HFFc6 (cell line): ENCODE measurements at places on chromosomes 16 and 17. TPM values are rescaled to one million over a fixed set of nuclear protein-coding genes. Genes with fewer than 3 reads are reported as not detected.
A peak's percentile ranks its signal among the peaks of the same experiment; 100 is the strongest.

- no peak for DNase-seq
Measured at GRCh38 chr16:21256636-21257035, 21.5 kb downstream of the CRYM start.

- peak; percentile 55 for DNase-seq
Measured at GRCh38 chr17:75238684-75239191, 22.7 kb downstream of the GGA3 start.

DNA sequence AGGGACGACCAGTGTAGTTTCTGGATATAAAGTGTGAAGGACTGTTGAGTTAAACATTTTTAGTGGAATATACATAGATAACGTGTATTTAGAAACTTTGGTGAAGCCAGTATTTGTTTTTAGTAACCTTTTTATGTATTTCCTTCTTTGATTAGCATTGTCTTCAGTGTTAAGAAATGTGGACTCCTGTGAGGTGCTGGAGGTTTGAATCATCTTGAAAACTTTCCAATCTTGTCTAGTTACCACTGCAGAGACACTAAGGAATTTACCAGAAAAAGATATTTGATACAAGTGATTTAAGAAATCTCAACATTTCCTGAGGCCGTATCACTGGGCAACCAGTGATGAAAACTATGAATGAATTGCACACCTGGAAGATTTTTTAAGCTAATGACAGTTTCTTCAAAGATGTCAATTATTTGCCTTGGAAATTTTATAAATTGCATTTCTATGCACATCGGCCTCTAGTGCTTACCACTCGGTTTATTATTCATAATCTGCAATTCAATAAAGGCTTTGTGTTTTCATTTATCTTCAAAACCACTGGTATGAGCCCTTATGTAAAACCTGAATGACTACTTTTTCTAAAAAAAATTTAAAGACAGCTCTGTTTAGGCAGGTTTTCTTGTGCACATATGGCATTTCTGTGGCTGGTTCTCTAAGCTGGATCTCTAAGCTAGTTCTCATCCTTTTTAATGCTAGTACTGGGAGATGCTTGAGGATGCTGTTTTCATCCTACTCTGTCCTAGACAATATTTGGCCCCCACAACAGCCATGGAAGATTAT is 31.4 kb upstream of the ADCY7 start:
- DNase-seq, result peak; percentile 47

GRCh38 chr17:33377837-33378595 is 84.9 kb upstream of the ASIC2 start:
- no peak for DNase-seq

- no peak for DNase-seq
Measured at GRCh38 chr17:68290268-68290954, 516 bp downstream of the SLC16A6 start.

DNA sequence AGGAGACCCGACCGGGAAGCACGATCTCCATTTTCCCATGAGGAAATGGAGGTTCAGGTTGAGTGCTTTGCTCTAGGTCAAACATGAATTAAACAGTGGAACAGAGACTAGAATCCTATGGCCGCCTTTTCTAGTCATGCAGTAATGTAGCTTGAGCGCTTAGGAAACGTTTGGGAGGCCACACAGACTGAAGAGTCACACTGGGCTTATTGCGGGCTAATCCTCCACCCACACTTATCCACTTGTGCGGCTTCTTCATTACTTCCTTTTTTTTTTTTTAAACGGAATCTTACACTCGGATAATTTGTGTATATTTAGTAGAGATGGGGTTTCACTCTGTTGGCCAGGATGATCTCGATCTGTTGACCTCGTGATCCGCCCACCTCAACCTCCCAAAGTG is 26.0 kb downstream of the CACNG3 start:
- no peak for DNase-seq

- DNase-seq, result peak; percentile 89
Measured at GRCh38 chr17:81419319-81419885, 24.1 kb downstream of the BAHCC1 start.

DNA sequence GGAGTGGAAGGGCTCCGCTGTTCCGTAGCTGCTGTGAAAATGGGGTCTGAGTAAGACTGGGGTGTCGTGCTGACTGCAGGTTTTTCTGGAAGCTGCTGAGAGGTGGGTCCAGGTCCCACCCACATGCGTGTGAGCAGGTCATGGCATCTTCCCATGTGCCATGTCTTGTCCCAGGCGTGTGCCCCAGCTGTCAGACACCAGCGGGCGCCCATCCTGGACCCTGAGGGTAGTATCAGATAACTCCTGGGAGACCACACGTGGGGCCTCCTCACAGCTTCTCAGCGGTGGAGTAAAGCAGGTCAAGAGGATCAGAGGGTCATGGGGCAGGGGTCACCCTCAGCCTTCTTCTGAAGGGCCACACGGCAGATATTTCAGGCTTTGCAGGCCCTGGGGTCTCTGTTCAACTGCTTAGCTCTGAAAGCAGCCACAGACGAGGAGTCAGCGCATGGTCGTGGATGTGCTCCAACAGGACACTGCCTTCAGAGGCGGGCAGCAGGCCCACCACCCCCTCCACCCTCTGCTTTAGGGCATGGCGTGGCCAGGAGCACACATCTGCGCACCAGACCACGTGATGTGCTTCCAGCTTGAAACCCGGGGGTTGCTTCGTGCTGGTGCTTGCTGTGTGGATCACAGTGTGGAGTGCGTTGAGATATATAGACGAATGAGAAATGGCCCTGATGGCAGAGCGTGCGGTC is 68.7 kb downstream of the BANP start:
- no peak for DNase-seq

DNA sequence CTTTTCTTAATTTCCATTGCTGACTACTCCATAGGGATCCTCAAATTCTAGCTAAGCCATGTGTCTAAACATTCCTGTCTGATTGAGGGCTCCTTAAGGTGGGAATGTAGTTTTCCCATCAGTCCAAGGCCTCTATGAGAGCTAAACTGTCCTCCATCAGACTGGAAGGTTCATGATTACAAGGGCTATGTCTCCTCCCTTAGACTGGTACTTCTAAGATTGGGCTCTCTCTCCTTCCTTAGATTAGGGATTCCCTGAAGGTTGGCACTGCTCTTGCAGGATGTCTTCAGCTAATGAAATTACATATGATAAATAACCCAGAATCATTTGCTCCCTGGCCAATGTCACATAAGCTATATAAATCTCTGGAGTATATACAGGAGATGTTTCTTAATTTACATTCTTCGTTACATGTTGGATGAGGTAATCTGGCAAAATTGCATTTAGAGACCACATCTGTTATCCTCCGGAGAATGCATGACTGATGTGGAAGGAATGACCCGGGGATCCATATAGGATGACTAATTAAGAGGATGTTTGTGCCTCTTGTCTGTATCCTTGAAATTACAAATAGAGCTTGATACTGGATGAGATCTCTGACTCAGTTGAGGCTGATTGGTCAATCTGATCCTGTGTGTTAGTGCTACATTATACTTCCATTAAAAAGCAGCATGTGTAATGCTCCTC is 14.2 kb downstream of the B4GALNT2 start:
- peak; percentile 99 for DNase-seq

GRCh38 chr17:976312-976711 is 3.3 kb downstream of the NXN start:
- no peak for DNase-seq

- DNase-seq, result peak; percentile 43
Measured at GRCh38 chr16:66935314-66936011, at the start of gene CES2. TSS of gene CES2 (plus strand) at chr16:66935516. CDS start at chr16:66935636, 120 bp downstream.

- no peak for DNase-seq
Measured at GRCh38 chr17:13084420-13084819, 66.6 kb upstream of the ELAC2 start.

DNA sequence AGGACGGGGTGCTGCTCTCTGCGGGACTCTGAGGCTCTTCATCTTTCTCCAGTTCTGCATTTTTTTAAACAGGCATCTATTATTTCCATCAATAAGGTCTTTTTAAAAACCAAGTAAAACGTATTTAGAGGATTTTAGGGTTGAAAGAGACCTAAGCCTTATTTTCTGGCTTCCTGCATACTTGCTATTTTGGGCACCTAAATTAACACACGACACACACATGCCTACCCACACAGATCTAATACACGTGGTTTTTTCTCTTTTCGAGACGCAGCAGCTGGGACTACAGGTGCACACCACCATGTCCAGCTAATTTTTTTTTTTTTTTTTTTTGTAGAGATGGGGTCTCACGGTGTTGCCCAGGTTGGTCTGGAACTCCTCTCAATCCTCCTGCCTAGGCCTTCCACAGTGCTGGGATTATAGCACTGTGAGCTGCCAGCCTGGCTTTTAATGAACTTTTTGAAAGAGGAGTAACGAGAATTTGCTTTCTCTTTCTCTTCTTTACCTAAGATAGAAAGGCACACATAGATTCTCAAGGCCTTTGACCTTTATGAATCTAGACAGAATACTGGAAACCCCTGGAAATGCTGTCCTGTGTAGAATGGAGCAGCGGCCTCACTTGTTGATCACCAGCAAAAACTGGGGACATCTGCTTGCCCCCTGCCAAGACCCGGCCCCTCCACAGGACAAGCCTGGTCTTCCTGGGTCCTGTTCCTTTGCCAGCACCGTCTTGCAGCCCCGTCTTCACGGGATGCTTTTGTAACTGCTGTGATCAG is 13.8 kb downstream of the DNAAF8 start:
- DNase-seq, result no peak

DNA sequence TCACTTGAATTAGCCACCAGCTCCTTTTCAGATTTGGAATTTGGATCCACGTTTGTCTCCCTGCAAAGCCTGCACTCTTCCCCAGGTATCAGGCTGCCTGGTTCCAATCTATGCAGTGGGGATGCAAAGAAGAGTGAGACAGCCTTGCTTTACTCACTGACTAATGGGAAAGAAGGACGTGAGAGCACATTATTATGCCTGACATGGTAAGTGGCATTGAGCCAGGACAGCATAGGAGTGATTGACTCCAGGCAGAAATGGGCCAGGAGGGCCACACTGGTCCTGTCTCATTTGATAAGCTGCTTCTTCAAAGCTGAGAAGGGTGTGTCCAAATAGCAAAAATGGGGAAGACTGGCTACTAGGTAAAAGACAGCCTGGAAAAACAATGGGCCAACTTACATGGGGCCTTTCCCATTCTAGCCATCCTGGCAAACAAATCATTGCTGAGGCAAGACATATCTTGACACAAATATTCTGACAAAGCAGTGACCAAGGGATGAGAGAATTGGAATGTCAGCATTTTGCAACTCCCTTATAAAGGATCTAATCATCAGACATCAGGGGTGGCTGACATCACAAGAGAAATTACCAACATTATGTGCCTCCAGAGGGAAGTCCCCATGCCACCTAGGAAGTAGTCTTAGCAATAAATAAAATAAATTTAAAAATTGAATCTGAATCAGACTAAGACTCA is 38.6 kb downstream of the CDH11 start:
- no peak for DNase-seq

DNA sequence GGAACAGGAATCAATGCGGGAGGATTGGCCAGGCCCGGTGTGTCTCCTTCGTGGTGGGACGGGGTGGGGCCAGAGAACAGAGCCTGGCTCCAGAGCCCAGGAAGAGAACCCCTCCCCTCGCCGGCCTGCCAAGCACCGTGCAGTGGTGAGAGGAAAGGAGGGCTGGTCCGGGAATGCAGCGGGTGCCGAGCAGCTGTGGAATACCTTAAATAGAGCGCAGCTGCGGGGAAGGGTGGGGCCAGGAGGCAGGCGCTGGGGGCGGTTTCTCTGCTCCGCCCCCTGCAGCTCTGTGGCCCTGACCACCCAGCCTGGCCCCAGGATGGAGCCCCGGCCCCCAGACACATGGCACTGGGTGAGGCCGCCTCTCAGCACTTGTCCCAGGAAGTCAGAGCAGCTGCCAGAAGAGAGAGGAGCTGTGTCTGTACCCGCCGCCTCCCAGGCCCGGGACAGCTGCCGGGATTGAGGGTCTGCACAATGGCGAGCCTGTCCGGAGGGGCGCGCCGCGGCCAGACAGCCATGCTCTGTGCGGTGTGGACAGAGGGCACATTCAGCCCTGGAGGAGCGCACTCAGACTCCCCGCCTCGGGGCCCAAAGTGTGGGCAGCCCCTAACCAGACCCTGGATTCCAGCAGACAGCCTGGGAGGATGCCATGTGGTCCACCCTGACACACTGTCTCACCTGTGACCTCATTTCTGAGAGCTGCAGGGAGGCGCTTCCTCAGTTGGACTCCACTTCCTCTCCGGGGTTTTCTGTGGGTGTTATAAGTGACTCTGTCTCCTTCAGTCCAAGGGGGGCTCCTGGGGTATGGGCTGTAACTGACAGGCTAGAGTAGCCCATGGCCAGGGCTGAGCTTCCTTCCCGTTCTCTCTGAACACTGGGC is 268.8 kb downstream of the SEC14L1 start:
- peak; percentile 28 for DNase-seq

DNA sequence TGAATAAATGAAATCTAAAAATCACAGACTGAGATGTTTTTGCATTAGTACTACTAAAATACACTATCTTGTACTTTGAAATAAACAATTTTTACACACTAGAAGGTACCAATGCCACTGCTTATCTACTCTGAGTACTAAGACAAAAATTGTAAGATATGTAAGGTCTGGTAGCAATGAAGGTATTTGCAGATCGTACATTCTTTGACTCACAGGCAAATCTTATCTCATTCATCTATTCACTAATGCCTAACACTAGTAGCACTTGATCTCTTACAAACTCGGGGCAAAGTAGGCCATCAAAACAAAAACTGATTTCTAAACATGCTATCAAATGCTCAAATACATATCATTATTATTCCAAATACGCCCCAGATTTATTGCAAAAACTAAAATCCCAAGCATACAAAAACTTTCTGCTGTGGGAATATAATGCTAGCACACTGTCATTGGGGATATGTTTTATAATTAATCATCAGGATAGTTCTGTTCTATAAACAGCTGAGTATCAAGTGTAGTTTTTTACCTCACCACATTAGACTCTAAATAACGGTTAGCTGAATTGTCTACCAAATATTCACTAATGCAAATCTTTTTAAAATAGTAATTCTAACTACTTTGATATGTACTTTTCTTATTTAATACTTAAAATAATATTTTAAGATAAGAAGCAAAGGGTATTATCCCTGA is 68.0 kb downstream of the MED13 start:
- peak; percentile 3 for DNase-seq

DNA sequence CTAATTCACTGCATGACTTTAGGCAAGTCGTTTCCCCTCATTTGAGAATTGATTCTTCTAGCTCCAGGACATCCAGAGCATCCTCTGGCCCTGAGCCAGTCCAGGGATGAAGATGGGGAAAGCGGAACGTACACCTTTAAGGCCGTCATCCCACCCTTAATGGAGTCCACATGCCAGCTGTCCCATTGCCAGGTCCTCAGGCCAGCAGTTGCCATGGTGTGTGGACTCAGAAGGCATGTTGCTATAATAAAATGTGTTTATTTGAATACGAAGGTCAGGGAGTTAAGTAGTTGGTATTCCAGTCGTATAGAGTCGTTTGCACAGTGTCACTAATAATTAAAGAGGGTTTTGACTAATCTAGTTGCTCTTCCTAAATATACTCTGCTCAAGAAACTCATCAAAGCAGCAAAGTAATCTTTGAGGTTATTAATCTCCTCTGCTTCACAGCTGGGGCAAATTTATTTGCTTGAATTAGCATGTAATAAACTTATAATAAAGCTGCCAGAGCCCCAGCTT is 30.4 kb downstream of the CCDC182 start:
- no peak for DNase-seq

The NATD1 gene
- 3.6 to 7.9 TPM (median 5.2 TPM) in 3 replicates for total RNA-seq

The GNG13 gene
- not detected in 3 replicates for total RNA-seq

The COASY gene
- 65.6 to 82.2 TPM (median 70.9 TPM) in 3 replicates for total RNA-seq

The FGF11 gene
- 0.20 TPM in 1 of 3 replicates, not detected in the others for total RNA-seq
